Fibroblast of the aortic adventitia (primary cell): ENCODE measurements at places on chromosomes 6 and 20.
A peak's percentile ranks its signal among the peaks of the same experiment; 100 is the strongest.

DNA sequence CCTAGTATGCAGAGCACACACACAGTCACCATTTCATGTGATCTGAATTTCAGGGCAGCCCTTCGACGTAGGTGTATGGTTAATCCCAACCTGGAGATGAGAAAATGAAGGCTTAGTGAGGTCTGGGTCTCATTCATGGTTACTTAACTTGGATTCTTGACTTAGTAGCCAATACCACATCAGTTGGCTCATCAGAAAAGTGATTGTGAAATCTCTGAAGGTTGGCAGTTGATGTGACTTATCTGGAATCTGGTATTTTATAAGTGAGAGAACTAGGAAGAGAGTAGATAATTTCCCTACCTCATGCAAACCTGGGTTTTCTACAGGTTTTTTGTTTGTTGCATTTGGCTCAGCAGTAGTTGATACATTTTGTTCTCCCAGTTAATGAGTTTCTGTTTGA, 123.7 kb downstream of the CCDC170 start:
- DNase-seq, result peak; percentile 4

- DNase-seq, result peak; percentile 56
These were observed 69.4 kb downstream of the PSMG4 start for GRCh38 chr6:3328145-3328544.

GRCh38 chr6:167528239-167528638, 203.4 kb downstream of the TTLL2 start:
- DNase-seq, result no peak

GRCh38 chr6:152846825-152847224, 96.2 kb downstream of the VIP start:
- DNase-seq, result no peak

DNA sequence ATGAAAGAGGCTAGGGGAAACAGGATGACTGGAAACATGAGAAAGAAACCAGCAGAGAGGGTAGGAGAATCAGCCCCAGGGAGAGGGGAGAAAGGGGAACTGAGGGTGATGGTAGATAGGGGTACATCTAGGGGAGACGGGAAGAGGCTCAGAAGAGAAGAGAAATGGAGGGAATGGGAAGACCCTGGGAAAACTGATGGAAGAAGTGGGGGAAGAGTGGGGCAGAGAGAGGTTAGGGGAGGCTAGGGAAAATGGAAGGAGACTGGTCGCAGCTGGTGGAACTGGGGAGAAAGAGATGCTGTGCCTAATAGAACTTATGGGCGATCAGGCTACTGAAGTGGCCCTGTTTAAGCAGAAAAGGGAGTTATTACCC, 548 bp downstream of the PROCR start:
- DNase-seq, result no peak

GRCh38 chr20:53174454-53174853, 202.3 kb downstream of the TSHZ2 start:
- no peak for DNase-seq

DNA sequence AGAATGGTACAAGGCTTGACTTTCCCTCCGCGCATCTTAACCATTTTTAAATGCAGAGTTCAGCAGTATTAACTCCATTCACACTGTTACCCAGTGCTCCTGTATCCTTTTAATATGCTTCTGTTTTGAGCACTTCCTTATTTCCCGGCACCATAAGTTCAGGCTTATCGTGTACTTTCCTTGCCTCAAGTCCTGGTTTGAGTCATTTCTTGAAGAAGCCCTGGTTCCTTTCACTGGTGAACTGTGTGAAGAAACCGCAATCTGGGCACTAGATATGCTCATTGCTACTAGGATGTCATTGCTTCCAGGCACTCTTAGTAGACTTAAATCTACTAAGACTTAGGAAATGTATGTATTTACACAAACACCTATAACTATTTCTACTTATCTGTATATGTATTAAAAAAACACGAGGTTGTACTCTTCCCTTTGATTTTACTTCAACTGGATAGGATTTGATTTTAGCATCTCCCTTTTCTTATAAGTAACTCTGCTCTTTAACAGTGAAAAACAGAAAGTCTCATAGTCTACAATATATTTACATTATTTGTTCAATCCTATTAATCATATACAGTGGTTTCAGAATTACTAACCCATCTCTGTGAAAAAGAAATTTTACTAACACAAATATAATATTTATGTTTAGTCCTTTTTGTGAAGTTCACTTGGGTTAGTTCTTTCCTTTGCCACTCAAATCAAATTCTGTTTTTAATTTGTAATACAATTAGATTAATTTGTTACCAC, 135.5 kb downstream of the CDKAL1 start:
- DNase-seq, result peak; percentile 52

DNA sequence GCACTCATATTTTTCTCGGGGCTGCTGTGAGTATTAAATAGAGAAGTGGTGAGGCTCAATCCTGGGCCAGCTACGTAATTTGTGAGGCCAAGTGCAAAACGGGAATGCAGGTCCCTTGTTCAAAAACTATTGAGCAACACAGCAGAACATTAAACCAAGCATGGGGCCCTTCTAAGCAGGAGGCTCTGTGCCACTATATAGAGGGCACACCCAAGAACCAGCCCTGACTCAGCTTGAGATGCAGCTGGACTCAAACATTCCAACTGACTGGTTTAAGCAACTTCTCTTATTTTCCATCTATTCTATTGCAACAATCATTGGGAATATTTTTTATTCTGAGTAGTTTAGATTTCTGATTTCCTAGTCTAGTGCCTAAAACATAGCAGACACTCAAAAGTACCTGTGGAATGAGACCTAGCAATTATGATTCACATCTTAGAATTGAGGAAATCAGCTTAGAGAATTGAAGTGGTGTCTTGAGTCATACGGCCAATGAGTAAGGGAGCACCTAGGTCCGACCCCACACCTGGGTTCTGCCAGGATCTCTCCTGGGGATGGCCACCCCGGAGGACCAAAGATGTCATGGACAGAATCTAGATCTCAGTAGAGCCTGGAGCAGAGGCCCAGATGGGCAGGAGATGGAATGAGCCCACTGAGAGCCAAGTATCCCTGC, 1.3 kb downstream of the SIRPB2 start:
- DNase-seq, result peak; percentile 44

GRCh38 chr20:3733119-3733995, 872 bp downstream of the HSPA12B start:
- DNase-seq, result no peak

DNA sequence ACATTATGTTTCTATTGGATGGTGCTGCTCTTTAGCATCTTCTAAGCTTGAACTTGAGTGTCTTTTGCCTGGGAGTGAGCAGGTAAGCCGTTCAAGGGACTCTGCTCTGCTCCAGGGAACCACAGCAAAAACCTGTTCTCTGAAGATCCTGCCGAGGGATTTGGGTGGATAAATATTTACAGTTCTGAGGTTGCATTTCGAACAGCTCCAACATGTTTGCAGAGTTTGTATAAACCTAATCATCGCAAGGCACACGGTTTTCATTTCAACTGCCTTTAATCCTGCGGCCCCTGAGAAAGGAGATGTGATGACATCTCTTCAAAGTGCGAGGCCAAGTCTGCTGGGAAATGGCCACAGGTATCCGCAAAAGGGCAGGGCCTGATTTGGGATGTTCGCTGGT, 293.4 kb downstream of the TFAP2C start:
- no peak for DNase-seq

DNA sequence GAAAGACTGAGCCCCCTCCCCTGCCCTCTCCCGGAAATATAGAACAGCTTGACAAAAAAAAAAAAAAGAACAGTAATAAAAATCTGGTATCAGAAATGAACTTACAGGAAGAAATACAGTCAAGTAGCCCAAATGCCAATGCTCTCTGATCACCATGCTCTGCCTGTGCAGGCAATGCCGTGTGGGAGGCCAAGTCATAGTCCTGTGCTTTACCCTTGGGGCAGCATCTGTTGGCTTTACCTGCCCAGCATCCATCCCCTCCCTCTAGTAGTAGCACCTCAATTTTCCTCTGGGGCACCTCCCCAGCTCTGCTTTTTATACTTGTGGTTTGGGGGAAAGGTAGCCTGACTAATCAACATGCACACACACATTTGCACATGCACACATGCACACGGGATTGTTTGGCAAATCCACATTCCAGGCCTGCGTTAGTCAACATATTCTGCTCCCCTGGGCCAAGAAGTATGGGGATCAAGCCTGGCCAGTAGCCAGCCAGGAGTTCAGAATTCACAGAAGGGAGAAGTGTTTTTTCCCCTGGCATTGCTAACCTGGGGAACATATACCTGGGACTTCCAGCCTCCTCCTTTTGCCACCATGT, 70.2 kb downstream of the RIPOR3 start:
- DNase-seq, result peak; percentile 23

DNA sequence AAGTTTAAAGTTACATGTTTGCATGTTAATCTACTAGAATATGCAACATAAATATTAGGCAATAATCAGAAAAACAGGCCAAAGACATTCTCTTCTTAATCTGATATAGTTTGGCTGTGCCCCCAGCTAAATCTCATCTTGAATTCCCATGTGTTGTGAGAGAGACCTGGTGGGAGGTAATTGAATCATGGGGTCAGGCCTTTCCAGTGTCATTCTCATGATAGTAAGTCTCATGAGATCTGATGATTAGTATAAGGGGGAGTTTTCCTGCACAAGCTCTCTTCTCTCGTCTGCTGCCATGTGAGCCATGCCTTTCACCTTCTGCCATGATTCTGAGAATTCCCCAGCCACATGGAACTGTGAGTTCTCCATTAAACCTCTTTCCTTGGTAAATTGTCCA, 1241.7 kb upstream of the ADGRB3 start:
- no peak for DNase-seq

DNA sequence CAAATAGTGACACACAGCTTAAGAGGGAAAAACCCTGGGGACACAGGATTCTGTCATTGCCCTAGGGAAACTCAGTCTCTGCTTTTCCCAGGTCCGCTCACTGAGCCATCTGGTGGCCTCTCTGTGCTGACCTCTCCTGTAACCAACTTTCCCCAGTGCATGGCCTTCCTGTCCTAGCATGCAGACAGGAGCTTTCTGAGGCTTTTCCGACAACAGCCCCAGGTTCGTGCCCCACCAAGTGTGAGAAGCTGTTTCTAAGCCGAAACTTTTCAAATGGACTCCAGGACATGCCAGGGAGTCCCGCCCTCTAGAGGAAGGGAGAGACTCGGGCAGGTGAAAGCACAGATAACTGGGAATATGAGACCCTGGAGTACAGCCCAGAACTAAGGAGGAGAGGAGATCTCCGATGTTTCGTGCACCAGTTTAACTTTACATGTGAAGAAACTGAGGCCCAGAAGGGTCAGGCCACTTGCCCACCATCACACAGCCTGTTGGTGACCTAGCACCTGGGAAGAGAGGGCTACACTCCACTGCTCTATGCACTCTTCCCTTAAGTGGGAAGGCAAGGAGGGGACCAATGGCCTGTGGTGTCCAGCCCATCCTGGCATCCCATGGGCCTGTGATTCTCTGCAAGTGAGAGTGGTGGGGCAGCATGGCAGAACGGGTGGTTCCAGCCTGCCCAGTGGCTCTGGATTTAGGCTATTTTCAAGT, 46.2 kb downstream of the RPP40 start:
- peak; percentile 9 for DNase-seq

DNA sequence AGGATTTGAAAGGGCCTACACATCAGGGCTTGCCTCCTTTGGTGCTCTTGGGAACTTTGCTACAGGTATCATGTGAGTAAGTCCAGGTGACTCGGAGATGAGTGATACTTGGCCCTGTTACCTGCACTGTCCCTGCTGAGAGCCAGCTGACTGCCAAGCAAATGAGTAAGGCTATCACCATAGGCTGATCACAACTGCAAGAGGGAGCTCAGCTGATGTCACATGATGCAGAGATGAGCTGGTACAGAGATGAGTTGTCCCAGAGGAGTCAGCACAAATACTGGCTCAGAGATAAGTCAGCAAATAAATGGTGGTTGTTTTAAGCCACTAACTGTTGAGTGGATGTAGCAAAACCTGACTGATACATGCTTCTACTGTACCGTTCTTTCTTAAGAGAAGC, 41.4 kb downstream of the LAMP5 start:
- no peak for DNase-seq

GRCh38 chr6:35046103-35046502, 95.0 kb downstream of the TCP11 start:
- no peak for DNase-seq

- DNase-seq, result no peak
These were observed 11.0 kb upstream of the FOXO3 start for GRCh38 chr6:108549741-108550140.

GRCh38 chr6:17091122-17091521, 10.7 kb upstream of the STMND1 start:
- peak; percentile 26 for DNase-seq

GRCh38 chr6:3382326-3383279, 74.2 kb downstream of the SLC22A23 start:
- DNase-seq, result peak; percentile 41

- DNase-seq, result no peak
These were observed 70.6 kb upstream of the F13A1 start for GRCh38 chr6:6390849-6391602.

DNA sequence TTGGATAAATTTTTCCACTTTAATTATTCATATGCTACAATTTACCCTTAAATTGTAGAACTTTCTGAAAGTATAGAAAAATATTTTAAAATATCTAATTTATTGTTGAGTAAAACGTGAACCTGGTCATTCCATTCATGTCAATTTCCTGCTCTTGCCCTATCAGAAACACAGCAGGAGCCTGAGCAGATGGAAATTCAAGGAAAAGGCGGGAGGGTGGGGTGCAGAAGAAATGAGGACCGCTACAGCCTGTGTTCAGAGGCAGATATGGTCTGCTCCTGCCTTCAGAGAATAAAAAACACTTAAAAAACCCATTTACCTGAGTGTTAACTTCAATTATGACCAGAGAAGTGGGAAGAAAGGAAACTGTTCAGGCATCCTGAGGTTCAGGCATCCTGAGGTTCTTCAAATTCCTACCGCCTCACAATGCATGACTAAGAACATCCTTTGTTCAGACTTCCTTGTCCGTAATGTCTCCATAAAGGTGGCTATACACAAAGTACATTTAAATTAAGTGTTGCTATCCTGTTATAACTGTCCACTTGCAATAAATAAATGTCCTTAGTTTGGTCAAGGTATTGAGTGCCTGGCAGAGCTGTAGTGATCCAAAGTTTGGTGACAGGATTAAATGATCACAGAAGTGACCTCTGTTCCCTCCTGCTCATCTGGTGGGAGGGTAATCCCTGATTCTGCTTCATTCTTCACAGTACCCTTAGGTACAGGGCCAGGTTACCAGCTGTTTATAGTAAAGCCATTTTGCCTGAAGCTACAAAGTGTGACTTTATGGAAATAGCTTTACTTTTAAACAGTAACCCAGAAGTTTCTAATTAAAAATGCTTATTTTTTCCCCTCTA, 109.1 kb downstream of the MAN1A1 start:
- DNase-seq, result no peak

DNA sequence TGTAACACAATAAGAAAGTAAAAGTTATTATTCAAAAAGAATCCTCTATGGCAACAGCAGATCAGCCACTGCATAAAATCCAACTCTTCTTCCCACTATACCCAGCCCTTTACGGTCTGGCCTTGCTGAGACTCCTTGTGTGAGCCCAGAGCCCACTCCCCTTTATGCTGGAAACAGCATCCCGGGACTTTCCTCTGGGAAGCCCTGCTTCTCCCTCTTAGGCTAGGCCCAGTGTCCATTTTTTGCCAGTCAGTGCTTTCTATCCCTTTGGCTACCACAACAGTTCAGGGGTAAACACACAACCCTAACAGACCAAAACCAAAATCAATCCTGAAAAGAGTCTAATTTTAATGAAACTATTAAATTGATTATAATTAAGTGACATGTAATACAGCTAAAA, 20.6 kb downstream of the FKBP5 start:
- DNase-seq, result peak; percentile 29

GRCh38 chr6:136401749-136402148, 112.1 kb upstream of the BCLAF1 start:
- peak; percentile 34 for DNase-seq

GRCh38 chr6:78538002-78538401, 329.3 kb upstream of the IRAK1BP1 start:
- DNase-seq, result peak; percentile 29

- DNase-seq, result no peak
These were observed 179.4 kb upstream of the KCNG1 start for GRCh38 chr20:51202304-51202703.
